ENCODE measurements at places on chromosomes 6 and 20.

- peak; percentile 80 for DNase-seq
These were observed at the start of gene DEF6 for GRCh38 chr6:35297601-35298481. DEF6 (plus strand) TSS chr6:35297818; CDS start chr6:35297857, 39 bp downstream.

DNA sequence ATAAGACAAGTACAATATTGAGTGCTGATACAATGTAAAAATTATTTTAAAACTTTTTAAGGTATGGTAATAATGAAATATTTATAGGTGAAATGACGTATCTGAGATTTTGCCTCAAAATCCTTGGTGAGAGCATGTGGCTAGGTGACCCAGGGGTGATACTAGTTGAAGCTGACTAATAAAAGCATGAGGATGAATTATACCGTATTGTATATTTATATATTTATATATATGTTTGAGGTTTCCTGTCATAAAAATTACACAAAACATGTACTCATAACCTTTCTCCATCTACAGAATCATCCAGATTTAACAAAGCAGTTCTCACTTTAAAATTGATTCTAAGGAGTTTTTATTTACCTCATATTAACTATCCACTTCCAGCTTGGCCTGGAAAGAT lies 358.1 kb downstream of the CDKAL1 start:
- DNase-seq, result no peak

DNA sequence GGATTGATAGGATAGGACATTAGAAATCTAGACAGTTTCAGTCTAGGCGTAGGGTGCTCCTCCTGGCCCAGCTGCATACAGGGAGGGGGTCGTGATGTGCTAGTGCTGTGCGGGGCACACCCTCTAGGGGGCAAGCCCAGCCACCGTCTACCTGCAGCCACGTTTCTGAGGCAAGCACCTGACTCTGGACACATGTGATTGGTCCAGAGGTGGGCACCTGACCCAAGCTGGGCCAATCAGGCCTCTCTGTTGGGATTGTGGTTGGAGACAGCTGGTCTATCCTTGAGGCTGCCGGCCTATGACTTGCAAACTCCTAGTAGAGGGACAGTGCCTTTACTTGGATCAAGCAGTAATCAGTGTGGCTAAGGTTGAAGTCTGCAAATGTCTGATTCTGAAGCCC lies 317.1 kb downstream of the BMP7 start:
- DNase-seq, result peak; percentile 40

GRCh38 chr6:75657327-75657726 lies 55.6 kb downstream of the SENP6 start:
- DNase-seq, result no peak

DNA sequence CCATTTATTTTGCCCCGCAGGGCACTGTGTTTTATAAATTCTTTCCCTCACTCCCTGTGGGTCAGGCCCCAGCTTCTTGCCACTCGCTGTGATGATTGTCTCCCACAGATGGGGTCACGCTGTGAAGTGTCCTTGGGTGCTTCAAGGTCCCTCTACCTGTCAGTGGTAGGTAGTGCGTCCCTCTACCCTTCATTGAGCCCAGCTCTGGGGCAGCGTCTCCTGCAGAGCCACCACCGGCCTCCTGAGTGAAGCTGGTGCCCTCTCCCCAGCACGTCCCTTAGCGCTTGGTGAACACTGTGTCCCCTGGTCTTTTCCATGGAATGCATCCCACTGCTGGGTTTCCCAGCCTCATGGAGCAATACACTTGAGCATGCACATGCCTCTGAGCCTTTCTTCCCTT lies 108.2 kb downstream of the NRN1 start:
- DNase-seq, result no peak

DNA sequence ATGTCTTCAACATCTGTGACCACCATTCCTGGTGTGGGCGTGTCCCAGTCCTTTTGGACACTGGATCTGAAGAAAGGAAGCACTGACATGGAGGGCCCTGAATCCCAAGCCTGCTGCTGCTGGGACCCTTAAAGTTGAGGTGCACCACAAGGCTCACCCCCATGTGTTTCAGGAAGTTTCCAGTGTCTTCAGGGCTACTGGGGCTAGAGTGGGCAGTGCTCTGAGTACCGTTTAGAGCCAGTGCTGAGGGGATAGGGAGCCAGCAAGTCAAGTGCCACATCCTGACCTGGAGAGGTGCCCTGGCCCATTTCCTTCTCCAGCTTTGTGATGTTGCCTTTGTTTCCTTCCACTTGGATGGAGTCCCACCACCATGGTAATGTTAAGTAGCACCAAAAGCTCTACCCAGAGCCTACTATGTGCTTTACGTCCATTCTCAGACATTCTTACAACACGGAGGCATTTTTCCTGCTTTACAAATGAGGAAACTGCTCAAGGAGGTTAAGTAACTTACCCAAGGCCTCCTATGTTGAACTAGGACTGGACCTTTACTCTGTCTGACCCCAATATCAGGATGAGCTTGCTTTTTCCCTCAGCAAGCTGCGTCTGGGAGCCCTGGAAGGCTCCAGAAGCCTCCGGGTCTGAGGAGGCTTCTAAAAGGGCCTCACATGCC lies 552 bp upstream of the DEF6 start:
- no peak for DNase-seq

- DNase-seq, result no peak
These were observed 301.3 kb upstream of the TCF21 start for GRCh38 chr6:133587546-133588160.

- peak; percentile 27 for DNase-seq
These were observed 89.4 kb downstream of the PDE10A start for GRCh38 chr6:165573671-165574070.

- no peak for DNase-seq
These were observed 4.2 kb upstream of the TFAP2A start for GRCh38 chr6:10418862-10419748.

GRCh38 chr20:2658414-2659354 lies 5.3 kb downstream of the IDH3B start:
- DNase-seq, result no peak

- DNase-seq, result no peak
These were observed 101.8 kb downstream of the TRERF1 start for GRCh38 chr6:42349753-42350511.

DNA sequence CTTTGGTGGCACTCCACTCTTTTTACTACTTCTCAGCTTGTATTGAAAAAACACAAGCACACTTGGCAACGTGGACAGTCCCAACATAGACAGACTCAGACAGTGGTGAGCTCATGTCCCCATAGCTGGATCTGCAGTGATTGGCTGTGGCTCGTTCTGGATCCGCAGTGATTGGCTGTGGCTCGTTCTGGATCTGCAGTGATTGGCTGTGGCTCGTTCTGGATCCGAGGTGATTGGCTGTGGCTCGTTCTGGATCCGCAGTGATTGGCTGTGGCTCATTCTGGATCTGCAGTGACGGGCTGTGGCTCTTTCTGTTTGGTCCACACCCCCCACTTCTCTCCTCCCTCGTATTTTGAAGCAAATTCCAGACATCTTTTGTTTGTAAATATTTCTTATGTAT lies 28.0 kb downstream of the OSBPL2 start:
- DNase-seq, result peak; percentile 26

DNA sequence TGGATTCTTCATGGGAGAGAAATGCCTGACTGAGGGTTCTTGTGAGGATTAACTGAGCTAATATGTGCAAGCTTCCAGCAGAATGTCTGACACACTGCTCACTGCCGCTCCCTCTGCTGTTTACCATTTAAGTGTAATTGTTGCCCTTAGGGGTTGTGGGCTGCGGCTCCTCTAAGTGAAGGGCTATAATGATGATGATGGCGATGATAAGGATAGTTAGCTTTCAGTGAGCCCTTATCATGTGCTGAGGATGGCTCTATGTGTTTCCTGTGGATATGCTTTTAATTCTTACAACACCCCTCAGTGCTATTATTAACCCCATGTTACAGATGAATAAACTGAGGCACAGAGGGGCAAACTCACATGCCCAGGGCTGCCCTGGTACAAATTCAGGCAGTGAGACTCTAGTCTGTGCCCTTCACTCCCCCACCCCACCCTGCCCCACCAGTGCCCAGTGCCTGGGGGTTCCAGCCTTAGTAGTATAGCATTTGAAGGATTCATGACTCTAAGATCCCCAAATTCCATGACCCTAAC lies 33.4 kb downstream of the TGM2 start:
- DNase-seq, result no peak

- no peak for DNase-seq
These were observed 5.5 kb upstream of the ABCF1 start for GRCh38 chr6:30565772-30566171.

DNA sequence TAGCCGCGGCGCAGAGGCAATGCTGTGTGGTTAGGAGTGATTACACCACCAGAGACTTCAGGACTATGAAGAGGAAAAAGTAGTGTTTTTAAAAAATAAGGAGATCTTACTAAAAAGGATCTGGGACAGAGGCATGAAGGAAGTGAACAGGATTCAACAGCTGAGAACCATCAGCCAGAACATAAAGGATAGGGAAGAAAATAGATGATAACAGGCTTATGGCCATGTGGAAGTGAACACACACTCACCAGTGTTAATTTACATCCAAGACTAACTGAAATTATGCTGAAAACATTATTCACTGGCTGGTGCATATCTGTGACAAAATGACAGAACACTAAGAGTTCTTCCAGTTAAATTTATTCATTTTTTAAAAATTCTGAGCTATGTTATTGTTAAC lies 47.5 kb upstream of the BCLAF1 start:
- no peak for DNase-seq

GRCh38 chr6:156719395-156719719 lies 57.8 kb upstream of the ARID1B start:
- DNase-seq, result no peak

DNA sequence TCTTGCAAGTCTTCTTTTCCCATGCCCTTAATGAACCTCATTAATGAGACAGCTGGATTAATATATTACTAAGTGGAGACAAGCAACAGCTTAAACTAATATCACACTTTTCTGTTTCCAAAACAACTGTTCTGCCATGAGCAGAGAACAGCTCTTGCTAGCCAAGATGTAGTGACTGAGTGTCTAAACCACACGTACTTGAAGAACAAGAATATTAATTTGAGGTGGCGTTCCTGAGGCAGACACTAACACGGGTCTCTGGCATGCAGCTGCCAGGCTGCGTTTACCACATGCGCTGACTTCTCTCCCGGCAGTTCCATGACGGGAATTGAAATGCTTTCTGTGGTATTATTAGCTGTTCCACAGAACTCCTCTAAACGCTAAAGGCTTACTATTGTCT lies 80.6 kb downstream of the FNDC1 start:
- no peak for DNase-seq

- DNase-seq, result no peak
These were observed 23.3 kb downstream of the RNF144B start for GRCh38 chr6:18410412-18410811.

DNA sequence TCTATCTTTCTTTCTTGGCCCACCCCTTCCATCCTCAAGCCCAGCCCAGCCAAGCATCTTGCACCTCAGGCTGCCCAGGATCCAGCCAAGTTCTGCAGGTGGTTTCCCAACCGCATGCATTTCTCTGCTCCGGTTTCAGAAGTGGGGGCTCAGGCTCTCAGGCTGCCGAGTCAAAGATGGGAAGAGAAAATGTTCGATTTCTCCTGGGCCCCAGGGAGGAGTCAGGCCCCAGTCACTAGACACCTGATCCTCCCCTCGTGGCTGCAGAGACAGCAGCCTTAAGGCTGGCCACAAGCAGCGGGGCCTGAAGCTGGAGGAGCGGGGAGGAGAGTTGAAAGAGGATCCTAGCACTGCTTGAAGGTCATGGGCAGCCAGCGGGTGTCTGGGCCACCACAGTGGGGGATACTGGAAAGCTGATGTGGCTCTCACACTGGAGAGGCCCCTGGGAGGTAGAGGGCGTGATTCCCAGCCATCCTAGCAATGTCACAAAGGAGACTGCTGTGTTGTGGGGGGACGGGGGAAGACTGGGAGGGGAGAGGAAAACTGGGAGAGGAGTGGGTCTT lies 42.2 kb upstream of the ZFAND3 start:
- DNase-seq, result no peak

GRCh38 chr6:33008944-33009861 lies at the start of gene HLA-DOA:
HLA-DOA (minus strand) TSS chr6:33009591.
- peak; percentile 51 for DNase-seq

GRCh38 chr20:53425941-53426340 lies 167.7 kb downstream of the ZNF217 start:
- DNase-seq, result no peak

GRCh38 chr6:45647341-45648261 lies 269.9 kb upstream of the SUPT3H start:
- no peak for DNase-seq

- DNase-seq, result peak; percentile 43
These were observed 61.3 kb downstream of the BMP6 start for GRCh38 chr6:7787137-7787608.

DNA sequence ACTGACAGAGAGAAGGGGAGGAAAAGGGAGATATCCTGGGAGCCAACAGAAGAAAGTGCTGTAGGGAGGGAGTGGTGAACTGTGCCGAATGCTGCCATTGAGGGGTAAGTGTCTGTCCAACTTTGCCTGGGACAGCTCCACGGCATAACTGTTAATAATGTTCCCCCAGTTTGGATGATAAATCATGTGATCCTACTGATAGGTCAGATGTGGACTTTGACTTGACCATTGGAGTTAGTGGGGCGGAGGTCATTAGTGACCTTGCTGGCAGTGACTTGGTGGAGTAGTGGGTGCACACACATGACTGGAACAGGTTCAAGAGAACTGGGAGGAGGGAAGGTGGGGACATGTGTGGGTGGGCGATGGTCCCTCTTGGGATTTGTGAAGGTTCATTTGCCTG lies 50.4 kb downstream of the CDH22 start:
- DNase-seq, result no peak

DNA sequence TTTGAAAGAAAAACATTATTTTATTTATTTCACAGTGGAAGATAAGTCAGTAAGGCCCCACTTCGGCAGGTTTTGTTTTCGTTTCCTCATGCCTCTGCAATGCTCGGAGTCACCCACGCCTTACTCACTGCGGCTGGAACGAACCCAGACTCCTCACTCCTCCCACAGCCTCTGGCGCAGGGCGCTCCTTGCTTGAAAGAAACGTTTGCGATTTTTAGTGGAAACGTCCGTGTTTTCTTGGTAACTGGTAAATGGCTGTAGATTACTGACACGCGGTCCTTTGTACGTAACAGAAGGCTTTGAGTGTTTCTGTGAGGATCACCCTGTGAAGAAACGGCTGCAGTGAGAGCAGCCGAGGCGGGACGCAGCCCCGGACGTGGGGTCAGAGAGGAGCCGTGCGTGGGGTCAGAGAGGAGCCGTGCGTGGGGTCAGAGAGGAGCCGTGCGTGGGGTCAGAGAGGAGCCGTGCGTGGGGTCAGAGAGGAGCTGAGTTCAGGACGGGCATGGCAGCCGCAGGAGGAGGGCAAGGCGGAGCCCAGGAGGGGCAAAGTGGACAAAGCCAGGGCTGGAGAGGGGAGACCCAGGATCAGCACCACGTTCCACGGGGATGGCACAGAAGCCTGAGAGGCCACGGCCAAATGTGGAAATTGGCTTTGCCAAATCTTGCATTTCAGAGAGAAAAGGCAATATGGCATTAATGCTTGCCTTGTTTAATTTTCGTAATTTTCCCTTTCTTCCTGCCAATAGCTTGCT lies 198.6 kb upstream of the THBS2 start:
- DNase-seq, result peak; percentile 83

DNA sequence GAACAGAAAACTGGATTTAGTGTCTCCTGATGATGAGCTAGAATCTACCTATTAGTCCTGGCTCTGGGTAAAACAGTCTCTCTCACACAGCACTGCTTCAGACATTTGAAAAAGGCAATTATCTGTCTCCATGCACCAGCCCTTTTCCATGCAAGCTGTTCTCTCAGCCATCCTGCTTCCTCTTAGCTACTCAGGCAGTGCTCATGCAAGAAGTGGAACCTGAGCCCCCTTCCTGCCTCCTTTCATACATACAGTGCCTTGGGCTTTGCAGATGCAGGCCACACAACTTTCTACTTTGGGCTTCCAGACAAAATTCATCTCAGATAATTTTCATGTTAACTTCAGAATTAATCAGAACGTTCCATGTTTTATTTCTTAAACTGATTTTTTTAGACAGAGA lies 151.3 kb downstream of the RALGAPA2 start:
- DNase-seq, result no peak

All from testis (tissue), 5 donors.